ENCODE measurements at places on chromosomes 7 and 10.

- DNase-seq: no peak
These were observed 31.3 kb downstream of the ANXA8 start for GRCh38 chr10:47452495-47453140.

- no peak for DNase-seq
These were observed 32.4 kb upstream of the CCDC7 start for GRCh38 chr10:32413513-32413912.

- DNase-seq: no peak
These were observed 159.3 kb downstream of the NRCAM start for GRCh38 chr7:108296911-108297310.

- DNase-seq: no peak
These were observed 69.8 kb upstream of the GNA12 start for GRCh38 chr7:2913760-2914387.

- DNase-seq: no peak
These were observed 144.7 kb downstream of the GRK5 start for GRCh38 chr10:119352042-119352441.

DNA sequence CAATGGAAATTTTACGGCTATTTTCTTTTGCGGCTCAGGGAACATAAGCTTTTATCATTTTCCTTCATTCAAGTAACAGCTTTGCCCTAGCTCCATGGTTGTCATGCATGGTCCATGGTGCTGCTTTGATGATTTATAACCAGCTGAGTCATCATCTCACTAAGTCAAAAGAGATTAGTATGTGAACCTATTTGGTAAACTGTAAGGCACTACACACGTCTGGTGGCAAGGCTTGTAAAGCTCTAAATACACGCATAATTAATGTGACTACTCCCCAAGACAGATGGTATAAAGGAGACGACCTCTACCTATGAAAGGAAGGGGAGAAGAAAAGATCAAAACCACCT, 340.2 kb downstream of the KCNMA1 start:
- no peak for DNase-seq

DNA sequence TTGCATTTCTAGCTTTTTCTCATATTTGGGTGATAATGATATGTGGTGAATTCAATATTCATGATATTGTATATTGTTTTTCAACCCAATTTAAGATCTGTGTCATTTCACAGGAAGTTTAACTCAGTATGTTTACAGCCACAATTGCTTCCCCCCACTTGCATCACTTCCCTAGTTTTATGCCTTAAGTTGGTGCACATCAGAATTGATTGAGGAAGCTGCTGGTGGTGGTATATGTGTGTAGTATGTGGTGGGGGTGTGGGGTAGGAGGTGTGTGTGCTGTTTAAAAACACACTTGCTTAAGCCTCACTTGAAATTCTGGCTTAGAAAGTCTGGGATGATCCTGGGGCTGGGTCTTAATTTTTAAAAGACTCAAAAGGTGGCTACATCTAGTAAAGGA, 245.1 kb upstream of the AOAH start:
- DNase-seq: peak; percentile 9

DNA sequence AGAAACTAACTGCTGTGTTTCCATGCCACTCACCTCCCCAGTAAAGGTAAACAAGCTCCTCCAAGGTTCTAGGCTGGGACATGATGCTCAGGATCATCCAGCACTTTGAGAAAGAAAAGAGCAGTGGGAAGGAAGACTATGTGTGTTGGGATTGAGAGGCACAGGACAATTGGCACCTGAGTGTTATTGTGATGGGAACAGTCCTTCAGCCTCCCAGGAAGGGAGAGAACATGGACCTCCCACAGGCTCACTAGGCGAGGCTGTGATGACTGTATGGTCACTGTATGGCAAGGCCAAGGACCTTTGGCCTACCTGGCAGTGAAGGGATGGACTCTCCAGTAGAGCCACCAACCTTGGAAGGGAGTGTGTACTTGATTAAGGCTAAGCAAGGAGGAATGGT, 123.2 kb upstream of the UNC5B start:
- DNase-seq: no peak

DNA sequence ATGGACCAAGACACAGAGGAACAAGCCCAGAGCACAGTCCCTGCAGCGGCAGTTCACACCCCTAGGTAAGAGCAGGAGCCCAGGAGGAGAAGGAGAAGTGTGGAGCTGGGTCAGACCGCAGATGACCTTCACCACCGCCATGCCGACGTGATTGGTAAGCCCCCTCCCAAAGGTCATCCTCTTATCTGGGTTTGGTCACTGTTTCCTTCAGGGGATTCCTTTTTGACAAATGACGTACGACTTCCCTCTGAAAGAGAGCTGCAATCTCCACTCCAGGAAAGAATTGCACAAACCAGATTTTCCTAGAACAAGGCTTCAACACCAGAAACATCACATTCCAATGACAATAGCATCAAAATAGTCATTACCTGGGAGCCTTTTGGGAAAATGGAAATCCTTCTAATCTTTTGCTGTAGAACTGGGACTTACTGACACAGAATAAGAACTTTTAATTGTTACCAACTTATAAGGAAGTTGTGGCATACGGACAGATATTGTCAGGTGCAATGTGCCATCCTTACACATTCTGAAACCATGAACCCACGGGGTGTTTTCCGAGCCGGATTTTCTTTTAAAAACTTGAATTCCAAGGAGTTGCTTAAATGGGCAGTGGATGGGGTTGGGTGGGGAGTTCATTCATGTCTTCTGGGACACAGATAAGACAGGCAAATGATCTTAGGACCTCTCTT, 20.8 kb upstream of the ADAM12 start:
- no peak for DNase-seq

GRCh38 chr10:34186745-34187144, 628.4 kb downstream of the PARD3 start:
- DNase-seq: no peak

DNA sequence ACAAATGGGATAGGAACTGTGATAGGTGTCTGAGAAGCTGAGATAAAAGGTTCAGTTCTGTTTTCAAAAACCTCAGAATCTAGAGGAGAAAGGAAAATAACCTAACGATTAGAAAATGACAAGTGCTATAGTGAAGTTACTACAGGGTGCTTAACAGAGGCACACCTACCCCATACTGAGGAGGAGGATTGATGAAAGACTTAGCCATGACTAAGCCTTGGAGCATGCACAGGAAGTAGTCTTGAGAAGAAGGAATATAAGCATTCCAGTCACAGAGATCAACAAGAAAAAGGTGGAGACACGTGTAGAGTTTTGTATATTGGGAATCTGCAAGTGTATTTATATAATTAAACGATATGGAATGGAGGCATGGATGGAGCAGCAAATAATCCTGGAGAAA, 1225.5 kb upstream of the CELF2 start:
- DNase-seq: no peak

DNA sequence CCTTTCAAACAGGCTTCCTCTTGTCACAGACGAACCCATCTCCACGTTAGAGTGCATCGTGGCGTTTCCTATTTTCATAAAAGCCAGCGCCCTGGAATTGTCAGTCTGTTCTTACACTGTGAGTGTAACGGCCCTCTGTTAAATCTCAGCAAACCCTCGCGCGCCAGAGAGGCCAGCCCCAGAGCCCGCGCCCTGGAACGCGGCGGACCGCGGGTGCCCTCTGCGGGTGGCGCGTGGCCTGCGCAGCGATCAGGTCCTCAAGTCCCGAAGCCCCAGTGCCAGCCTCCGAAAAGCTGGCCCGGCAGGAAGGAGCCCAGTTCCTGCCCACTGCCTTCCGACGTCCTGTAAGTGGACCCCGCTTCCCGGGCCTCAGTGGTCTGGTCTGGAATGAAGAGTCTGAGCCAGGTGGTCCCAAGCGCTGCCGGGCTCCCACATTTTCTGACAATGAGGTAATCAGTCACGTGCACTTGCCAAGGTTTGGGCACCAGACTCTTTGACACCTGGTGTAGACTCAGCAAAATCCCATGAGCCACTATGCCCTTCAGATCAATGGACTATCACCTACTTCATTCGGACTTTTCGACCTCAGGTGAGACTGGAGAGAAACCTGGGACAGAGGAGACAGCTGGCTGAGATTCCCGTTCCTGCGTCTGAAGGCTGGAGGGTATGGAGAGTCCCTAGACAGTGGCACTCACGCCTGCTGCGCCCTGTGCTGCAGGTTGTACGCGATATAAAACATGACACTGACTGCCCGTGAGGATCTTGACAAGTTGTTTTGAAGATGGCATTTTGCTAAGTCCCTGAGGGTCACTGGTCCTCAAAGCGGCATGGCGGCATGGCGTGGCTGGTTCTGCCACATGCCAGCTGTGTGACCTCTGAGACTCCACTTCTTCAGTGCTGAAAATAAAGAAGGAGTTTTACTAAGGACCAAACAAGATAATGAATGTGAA, 109.4 kb upstream of the LANCL2 start:
- peak; percentile 39 for DNase-seq

- no peak for DNase-seq
These were observed 48.4 kb upstream of the GTF2IRD1 start for GRCh38 chr7:74405191-74405898.

DNA sequence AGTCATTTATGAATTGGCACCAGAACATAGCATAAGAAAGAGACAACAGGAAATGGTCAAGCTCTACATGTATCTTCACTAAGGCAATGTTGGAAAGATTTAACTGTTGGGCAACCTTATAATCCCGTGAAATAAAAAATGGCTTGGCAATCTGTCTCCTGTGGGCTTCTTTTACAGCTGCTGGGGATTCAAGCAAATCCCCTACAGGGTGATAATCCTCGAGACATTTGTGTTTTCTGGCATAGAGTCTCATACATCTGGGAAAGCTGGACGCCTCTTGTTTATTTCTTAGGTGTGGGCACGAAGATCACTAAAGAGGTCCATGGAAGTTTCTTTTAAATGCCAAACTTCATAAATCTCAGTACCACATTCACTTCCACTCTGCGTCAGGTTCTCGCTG, 82.2 kb upstream of the GPR141 start:
- DNase-seq: no peak

DNA sequence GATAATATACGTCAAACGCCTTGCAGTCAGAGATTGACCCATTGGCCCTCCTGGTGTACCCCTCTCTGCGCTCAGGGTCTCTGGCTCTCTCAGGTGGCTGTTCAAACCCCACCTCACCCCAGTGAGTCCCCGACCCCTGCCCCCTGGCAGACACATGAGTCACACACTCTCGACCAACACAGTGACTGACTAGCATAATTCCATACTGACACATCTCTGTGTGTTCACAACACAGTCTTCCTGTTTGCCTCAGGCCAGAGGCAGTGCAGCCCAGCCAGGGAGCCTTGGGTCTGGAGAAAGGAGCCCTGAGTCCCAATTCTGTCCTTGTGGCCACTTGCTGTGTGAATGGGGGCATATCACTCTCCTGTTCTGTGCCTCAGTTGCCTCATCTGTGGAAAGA, 40.1 kb downstream of the PALD1 start:
- no peak for DNase-seq

GRCh38 chr7:79610748-79611304, 157.4 kb upstream of the MAGI2 start:
- DNase-seq: no peak

DNA sequence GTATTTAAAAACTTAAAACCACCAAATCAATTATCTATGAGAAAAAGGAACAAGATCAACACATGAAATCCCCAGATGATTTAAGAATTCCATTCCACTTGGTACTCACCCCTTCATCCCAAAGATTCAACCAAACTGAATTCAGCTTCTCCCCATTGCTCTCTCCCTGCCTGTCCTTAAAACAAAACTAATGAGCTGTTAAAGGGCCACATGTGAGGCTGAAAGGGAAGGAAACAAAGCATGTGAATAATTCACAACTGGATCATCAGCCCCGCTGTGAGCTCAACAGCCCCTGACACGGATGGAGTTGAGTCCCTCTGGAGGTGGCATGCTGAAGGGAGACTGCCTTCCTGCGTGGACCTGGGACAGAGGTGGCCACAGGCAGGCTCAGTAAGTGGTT, 32.9 kb downstream of the VOPP1 start:
- DNase-seq: no peak

GRCh38 chr10:124649214-124649613, 95.0 kb downstream of the FAM53B start:
- no peak for DNase-seq

GRCh38 chr7:157711353-157711888, 374.6 kb downstream of the DNAJB6 start:
- no peak for DNase-seq

DNA sequence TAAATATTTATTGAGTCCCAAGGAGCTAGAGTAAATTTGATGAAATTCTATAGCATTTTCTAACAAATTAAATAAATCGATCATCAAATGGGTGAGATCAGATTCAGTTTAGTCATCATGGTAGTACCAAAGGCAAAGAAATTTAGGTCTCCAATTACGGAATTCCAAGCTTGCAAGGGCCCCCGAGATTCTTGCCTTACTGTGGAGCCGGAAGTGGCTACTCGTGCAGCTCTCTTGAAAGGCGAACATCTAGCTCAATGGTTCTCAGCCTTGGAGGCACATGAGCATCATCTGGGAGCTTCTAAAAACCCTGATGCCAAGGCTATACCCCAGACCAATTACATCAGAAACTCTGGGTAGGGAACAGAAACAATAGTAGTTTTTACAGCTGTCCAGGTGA, 117.9 kb upstream of the PRR15 start:
- no peak for DNase-seq

DNA sequence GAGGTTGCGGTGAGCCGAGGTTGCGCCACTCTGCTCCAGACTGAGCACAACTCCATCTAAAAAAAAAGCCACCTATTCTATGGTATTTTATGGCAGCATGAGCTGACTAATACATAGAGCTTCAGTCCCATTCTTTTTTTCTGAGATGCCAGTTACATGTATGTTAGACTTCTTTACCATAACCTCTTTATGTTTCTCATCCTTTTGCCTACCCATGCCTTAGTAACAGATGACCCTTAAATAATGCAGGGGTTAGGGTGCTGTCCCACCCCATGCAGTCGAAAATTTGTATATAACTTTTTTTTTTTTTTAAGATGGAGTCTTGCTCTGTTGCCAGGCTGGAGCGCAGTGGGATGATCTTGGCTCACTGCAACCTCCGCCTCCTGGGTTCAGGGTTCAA, 22.7 kb upstream of the HHEX start:
- no peak for DNase-seq

DNA sequence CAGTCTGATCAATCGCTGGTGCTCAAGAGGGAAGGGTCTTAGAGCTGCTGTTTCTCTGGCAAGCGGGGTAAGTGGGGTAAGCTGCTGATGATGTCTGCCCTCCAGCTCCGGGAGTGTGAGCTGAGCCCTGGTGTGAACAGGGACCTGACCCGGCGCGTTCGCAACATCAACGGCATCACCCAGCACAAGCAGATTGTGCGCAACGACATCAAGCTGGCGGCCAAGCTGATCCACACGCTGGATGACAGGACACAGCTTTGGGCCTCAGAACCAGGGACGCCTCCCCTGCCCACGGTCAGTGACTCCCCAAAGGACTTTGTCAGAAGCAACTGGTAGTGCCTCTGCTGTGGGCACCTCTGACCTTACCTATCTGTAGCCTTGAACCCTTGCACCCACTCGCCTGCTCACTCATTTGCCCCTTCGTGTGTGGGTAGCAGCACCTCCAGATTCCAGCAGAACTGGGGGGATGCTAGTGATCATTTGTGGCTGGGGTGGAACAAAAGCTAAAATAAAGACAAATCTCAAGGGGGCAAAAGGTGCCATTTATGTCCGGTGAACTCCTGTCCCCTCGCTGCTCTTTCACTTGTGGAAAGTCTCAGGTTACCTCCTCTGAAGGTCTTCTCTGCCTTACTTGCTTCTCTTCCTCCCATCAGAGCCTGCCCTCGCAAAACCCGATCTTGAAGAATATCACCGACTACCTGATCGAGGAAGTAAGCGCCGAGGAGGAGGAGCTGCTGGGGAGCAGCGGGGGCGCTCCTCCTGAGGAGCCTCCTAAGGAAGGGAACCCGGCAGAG, 3.2 kb downstream of the UFSP1 start:
- DNase-seq: no peak

- DNase-seq: no peak
These were observed 30.0 kb upstream of the TES start for GRCh38 chr7:116180302-116180701.

- no peak for DNase-seq
These were observed 72.9 kb downstream of the ZNF783 start for GRCh38 chr7:149334930-149335329.
